IMR-90 (cell line): ENCODE measurements at places on chromosomes 6 and 20. TPM values are rescaled to one million over a fixed set of nuclear protein-coding genes. Genes with fewer than 3 reads are reported as not detected.

- DNase-seq: peak; percentile 74
These were observed 1.7 kb downstream of the RPS6KA2 start for GRCh38 chr6:166625356-166625755.

DNA sequence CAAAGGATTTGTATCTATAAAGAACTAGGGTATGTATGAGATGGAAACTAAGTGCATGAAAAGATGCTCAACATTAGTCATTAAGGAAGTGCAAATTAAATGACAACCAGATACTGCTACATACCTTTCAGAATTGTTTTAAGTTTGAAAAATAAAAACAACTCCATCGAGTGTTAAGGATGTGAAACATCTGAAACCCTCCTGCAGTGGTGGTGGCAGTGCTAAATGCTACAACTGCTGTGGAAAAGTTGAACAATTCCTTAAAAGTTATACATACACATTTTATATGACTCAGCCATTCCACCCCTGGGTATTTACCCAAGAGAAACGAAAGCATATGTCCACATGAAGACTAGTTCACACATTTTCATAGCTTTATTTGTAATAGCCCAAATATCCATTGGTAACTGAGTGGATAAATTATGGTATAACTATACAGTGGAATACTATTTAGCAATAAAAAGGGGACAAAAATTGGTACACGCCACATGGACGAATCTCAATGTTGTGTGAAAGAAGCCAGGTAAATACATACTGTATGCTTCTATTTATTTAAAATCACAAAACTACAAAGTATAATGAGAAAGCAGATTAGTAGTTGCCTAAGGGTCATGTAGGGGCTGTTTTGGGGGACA, 10.6 kb downstream of the ARMH2 start:
- DNase-seq: peak; percentile 81

GRCh38 chr20:40617594-40617993, 71.4 kb downstream of the MAFB start:
- DNase-seq: no peak

The NFATC2 gene
- 0.18 and 0.28 TPM in 2 replicates for total RNA-seq

The SLC13A3 gene
- total RNA-seq: 2.5 and 2.8 TPM in 2 replicates

DNA sequence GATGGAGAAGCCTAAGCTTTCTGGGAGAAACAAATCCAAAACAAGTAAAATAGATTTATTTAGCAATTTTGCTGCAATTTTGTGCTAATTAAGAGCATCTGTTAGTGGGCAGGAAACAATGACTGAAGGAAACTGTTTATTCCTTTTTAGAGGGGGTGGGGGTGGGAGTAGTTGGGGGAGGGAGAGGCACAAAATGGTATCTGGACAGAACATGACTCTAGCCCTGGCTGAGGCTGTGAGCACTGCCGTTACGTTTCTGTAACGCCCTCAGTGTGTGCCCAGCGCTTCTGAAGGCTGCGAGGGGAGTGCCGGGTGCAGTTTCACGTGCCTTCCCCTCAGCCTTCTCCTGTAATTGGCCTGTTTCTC, 28.8 kb downstream of the METTL24 start:
- DNase-seq: peak; percentile 1

GRCh38 chr20:51204051-51204715, 181.3 kb upstream of the KCNG1 start:
- DNase-seq: no peak

The NOX3 gene
- not detected in 2 replicates for total RNA-seq

GRCh38 chr6:107221519-107221918, 106.2 kb upstream of the BEND3 start:
- no peak for DNase-seq

The MCHR2 gene
- not detected in 2 replicates for total RNA-seq

The LY86 gene
- not detected in 2 replicates for total RNA-seq

The BNIP5 gene
- not detected in 2 replicates for total RNA-seq

DNA sequence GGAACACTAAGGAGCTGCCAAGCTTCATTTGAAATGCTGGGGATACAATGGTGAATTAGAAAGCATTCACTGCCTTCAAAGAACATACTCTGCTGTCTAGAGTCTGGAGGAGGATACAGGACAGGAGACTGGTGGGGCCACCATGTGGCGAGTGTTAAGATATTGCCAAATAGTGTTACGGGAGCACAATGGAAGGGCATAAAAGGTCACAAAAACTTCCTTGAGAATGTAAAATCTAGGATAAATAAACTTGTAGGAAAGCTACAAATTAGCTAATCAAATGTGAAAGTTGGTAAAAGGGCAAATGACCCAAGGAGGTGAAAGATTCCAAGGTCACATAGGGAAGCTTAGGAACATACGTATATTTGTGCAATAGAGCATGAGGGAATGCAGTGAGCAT, 271.7 kb downstream of the RFPL4B start:
- no peak for DNase-seq

DNA sequence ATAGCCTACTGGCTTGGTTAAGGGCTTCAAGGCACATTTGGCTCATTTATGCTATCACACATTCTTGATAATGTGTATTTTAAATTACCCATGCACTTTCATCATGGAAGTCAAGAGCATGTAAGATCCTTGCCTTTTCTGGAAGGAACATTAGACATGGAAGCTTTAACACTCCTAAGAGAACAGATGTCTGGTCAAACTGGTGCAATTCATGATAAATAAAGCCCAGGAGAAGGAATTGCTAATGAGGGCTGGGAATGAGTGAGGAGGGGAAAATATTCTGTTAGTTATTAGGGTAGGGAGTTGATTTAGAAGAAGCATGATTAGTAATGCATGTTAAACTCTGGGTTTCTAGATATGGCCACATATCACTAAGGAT, 688.6 kb upstream of the CITED2 start:
- DNase-seq: no peak

The MAP3K5 gene
- 17.2 and 17.6 TPM in 2 replicates for total RNA-seq

- DNase-seq: no peak
These were observed 44.6 kb upstream of the HDDC2 start for GRCh38 chr6:125346201-125346925.

DNA sequence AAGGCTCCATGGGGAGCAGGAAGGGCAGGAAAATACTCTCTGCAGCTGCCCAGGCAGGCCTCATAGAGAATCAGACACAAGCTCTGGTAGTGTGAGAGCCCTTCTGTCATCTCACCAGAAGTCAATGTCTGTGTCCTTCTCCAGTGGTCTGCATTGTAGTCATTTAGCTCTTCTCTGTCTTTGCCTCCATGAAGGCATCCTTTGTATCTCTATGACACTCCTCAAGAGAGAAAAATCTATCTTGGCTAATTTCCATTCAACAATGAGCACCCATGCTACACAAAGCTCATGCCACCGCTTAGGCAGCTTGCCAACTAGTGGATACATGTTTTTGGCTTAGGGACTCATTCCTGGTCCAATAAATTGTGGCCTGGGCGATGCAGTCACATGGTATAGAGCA, 92.1 kb downstream of the RNF217 start:
- DNase-seq: no peak

- DNase-seq: peak; percentile 88
These were observed 11.3 kb upstream of the COL12A1 start for GRCh38 chr6:75217193-75217592.

GRCh38 chr6:47447722-47448121, 29.9 kb upstream of the CD2AP start:
- DNase-seq: no peak

DNA sequence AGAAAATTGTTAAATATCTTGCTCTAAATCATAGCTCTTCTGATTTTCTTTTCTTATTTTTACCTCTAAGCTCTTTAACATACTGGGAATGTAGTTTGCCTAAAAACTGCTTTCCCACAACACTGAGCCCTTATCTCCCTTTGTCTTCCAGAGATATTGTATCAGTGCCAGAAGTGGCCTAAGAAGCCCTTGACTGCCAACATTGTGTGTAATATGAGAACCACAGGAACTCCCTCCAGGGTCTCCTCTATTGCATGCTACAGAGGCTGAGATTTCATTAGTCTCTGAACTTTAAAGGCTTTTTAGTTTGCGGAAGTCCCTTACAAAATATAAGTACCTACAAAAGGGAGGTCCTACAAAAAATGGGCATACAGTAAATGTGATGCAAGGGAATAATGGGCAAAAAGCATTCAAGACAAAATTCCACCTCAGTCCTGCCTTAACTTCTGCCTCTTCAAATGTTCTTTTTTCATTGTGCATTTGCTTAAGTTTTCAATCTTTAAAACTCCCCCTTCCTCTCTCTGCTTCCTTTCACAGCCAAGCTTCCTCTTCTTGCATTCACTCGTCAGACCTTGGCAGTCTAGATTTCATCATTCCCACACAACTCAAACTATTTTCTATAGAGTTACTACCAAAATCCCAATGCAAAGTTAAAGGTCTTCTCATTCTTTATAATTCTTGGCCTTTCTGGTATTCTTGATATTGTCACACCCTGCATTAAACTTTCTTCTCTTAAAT, 76.5 kb downstream of the ADGRG6 start:
- peak; percentile 89 for DNase-seq

- DNase-seq: no peak
These were observed 49.5 kb upstream of the PCSK2 start for GRCh38 chr20:17177341-17177740.

- DNase-seq: no peak
These were observed 43.6 kb downstream of the NCOA7 start for GRCh38 chr6:125834348-125834747.

DNA sequence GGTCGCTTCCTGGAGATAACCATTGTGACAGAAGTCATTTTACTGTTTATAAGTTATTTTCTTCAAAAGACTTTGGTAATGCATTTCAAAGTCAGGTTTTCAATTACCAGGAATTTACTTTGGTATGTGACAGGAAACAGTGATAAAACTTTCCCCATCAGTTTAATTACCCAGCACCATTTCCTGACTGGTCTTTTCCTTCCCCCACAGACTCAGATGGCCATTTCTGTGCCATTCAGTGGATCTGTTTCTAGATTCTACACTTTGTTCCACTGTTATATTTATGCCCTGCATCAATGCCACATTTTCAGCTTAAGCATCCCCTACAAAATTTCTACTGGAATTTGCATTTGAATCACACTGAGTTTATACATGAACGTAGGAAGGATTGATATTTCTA, 16.3 kb downstream of the RRBP1 start:
- DNase-seq: no peak

GRCh38 chr6:119346936-119347335, 2.6 kb downstream of the MAN1A1 start:
- no peak for DNase-seq

DNA sequence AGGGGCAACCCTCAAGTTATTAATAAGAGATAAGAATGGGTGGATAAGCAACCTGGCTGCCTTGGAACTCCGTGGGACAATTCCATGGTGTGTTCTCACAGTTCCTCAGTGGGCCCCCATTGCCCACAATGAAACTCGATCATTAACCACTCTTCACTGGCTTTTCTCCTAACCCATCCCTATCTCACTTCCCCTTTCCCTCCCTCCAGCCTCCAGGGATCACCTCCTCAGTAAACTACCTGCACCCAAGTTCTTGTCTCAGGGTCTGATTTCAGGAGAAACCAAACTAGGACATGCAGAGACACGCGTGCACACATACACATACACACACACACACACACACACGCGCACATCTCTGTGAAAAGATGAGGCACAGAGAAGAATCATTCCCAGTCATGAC, 37.7 kb upstream of the FOXP4 start:
- DNase-seq: no peak

GRCh38 chr6:102571236-102571908, 1177.9 kb downstream of the GRIK2 start:
- DNase-seq: no peak

- DNase-seq: peak; percentile 93
These were observed 736.4 kb upstream of the MARCKS start for GRCh38 chr6:113120582-113121285.

DNA sequence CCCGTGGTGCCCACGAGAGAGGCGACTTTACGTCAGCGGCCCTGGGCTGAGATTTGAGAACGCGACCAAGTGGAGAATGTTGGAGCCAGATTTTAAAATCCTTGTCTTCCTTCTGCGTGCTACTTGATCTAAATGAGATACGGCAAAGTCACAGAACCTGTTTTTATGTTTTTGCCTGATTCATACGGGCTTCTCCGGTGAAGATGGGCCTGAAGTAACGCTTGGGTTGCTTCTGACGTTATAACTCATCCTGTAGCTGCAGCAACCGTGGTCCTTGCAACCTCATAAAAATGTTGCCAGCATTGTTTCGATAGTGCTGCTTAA, 462 bp upstream of the SLC35B3 start:
- peak; percentile 3 for DNase-seq

The ZGPAT gene
- total RNA-seq: 13.4 and 15.6 TPM in 2 replicates

DNA sequence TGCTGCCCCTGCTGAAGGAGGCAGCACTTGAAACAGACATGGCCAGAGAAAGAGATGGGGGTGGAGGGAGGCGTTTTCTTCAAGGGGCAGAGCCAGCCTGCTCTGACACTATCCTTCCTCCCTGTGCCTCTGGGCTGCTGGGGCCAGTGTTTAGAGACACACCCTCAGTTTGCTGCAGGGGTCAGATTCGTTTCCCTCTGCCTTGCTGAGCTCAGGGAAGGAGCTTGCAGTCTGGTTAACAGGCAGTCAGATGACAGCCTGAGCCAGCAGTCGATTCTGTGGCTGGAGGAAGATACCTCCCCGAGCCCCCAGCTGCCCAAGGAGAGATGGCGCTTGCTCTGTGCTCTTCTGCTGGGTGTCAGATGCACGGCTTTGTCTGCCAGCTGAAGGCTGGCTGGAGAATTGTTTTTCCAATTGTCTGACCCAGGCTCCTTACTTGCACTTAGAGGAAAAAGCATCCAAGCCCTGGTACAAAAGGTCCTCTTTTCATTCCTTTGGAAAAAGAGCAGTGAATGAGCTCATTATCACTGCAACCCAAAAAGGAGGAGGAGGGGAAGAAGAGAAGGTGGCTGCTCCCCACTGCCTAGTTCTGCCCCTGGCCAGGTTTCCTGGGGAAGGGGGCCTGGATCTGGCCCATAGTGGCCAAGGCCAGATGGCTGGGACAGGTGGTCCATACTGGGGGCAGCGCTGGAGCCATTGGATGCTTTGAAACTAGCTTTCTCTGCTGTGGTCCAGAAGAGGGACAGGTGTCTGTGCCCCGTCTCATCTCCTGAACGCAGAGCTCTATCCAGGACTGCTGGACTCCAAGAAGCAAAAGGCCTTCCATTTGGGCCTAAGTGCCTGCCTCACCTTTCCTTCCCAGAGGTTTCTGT, 88.2 kb downstream of the TCP11 start:
- DNase-seq: peak; percentile 56

DNA sequence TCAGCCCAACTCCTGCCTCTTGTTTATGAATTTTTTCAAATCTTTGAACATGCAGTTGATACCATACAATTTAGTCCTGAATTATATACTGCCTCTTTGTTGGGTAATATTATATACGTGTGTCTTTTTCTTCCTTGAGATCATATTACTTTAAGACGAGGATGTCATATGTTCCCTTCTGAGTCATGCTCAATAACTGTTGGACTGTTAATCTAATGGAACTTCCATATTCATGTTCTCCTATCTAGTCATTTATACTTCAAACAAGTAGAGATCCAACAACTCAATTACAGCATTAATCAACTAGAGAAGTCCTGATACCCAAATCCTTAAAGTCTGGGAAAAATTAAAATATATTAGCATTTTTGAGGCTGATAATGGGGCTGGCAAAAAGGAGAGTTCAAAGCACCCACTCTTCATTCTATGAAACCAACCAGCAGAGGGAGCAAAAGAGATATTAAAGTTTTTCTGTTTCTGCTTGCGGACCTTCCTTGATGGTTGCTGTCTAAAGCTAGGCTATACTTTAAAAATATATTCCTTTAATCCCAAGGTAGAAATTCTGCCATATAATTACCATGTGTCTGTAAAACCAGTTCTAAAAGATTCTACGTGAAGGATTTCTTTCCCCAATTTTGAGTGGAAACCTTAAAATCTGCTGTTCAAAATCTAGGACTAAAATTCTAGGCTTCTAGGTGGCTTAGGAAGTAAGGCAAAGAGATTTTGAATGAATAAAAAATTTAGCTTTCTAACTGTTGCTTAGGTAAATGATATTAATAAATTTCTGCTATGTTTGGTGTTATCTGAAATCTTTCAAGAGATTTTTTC, 498.9 kb downstream of the BCKDHB start:
- DNase-seq: peak; percentile 68

The HACE1 gene
- 10.8 and 13.9 TPM in 2 replicates for total RNA-seq
